ENCODE measurements at places on chromosomes 3 and 15.

- DNase-seq = no peak
Observed at GRCh38 chr3:170909129-170909903, 879 bp upstream of the EIF5A2 start.

DNA sequence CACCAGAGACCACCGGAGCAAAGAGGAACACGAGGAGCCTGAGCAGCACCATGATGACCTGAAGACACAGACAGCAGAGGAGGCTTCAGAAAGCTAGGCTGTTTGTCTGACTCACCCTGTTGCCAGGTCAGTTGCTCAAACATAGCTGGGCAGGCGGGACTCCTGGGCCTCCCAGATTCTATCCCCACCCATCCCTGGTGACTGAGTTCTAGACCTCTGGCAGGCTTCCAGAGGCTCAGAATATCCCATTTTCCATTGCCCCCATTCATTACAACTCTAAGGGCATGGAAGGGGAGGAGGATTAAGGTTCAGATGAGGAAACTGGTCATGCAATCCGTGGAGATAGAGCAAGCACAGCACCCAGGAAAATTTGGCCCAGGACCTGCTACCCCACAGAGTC is at the start of gene CDHR4:
Gene CDHR4, minus strand, starts transcription at position 113 of the 400 bp plus-strand sequence. Its CDS starts 61 bp downstream, at position 52.
- no peak for DNase-seq

GRCh38 chr3:32354362-32354778 is 37.3 kb upstream of the CMTM7 start:
- no peak for DNase-seq

DNA sequence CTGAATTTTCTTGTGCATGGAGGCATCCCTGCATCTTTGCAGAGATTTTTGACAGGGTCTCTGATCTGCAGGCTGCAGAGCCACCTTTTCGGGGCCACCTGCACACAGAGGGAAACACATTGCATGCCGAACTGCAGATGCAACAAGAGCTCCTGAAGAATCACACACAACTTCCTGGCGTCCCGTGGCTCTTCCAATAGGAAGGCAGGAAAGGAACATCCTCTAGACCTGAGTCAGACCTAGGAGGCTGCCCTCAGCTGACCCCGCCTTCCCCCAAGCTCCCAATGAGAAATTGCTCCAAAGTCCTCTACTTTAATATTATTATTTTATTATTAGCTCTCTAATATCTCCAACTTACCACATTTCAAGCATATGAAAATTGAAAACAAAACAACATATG is 213.2 kb upstream of the ARRDC4 start:
- no peak for DNase-seq

- DNase-seq = no peak
Observed at GRCh38 chr15:48423342-48423741, 92.1 kb downstream of the DUT start.

GRCh38 chr3:65836047-65836446 is 202.7 kb downstream of the MAGI1 start:
- DNase-seq = no peak

DNA sequence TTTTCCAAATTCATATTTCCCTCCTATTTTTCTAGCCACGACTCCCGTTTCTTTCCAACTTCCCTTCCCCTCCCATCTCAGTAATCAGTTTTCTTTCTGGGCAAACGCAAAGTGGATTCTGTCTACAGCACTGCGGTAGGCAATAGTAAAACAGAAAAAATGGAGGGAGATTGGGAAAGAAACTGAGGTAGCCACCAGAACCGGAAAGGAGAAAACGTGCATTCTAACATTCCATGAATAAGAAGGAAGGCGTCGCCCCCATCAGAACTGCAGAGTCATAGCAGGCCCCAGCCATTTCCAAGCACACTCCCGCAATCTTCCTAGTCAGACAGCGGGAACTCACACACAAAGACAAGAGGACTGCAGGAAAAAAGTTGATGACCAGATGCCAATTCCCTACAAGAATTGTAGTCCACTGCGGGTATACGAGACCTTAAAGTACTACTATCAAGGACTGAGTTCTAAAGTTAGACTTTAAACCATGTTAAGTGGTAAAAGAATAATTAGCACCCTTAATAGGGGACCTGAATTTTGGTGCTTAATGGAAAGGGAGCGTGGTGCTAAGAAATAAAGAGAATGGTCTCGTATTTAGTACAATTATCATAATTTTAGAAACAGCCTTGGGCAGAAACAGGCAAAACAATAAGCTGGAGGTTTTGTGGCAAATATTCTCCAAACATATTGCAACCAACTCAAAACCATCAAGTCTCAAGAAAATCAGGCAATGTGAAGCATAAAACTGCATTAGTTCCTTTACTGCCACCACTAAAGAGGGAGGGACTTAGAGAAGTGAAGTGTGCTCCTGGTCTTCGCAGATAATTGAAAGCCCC is 1.4 kb downstream of the PFN2 start:
- no peak for DNase-seq

DNA sequence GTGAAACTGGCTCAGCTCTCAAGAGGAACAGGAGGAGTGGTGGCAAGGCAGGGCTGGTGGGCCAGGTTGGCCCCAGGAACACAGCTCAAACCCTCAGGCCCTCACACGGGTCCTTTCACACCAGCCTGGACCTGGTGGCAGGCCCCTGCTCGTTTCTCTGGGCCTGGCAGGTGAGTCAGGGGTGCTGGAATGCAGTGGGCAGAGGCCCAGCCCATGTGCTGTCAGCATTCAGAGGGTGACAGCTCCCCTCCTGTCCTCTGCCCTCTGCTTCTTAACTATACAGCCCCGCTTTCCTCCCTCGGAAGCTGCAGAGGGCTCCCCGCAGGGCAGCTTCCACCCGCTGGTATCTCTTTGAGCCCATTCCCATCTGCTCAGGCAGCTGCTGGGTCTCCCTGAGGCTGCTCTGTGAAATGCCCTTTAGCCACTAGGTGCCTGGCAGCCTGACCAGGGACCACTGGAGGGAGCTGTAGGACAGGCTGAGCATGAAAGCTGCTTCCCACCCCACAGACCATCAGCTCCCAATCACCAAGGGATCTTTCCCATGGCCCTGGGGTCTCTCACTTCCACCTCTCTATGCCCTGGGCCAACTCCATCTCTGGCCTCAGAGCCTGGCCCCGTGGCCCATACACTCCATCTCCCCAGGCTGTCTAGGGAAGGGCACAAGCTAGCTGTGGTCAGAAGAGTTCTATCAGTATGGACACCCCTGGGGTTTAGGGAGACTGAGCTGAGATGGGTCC is 24.8 kb downstream of the SHF start:
- peak; percentile 16 for DNase-seq

- no peak for DNase-seq
Observed at GRCh38 chr3:126897943-126898342, 85.0 kb upstream of the PLXNA1 start.

DNA sequence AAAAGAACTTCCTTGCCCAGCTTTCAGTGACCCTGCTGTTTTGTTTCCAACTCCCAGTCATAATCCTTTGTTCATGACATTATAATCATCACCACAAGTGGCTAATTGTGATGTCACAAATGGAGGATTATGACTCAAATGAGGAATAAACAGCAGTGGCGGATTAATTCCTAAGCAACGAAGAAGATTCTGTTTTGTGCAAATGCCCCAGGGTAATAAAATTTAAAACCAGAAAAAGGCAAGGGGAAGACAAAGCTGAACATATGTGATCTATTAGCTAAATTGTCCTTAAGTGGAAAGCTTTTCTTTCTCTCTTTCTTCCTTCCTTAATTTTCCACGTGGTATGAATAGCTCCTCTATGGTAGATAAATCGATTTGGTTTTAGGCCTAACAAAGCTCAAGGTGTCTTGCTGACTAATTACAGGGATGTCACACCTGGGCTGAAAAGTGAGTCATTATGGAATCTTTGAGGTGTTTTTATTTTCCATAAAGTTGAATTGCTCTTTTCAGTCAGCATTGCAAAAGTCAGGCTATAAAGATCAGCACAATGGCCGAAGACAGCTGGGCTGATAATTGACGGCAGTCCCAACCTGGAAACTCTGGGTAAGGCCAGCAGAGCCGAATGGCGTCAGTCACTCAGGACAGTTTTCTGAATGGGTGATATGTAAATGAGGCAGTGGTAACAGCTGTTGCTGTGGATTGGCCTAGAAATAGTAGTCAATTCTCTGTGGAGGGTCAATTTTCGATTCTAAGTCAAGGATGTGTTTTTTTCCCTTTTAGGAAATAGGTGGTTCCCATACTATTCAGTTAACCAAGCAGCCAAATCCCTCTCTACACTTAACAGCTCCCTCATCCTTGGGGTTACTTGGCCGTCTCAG is 121.5 kb downstream of the PTPRG start:
- no peak for DNase-seq

GRCh38 chr3:172106037-172106954 is 66.9 kb downstream of the FNDC3B start:
- peak; percentile 26 for DNase-seq

GRCh38 chr3:195546130-195546560 is 3.0 kb upstream of the PPP1R2 start:
- no peak for DNase-seq

DNA sequence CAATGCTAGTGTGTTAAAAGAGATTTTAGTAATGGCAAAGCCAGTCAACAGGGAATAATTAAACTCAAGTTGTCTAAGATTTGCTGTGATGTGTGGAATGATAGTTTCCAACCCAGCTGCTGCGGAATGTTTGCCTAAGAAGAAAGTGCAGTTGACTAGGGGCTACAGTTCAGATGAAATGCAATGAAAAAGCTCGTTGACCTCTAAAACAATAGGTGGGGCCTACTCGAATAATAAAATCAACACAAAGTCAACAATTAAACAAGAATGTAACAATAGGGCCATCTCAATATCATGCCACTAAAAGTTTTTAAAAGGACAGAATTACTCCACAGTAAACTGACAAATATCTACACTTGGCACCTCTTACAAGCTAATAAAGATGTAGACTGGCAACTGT is 484.2 kb downstream of the MECOM start:
- no peak for DNase-seq

DNA sequence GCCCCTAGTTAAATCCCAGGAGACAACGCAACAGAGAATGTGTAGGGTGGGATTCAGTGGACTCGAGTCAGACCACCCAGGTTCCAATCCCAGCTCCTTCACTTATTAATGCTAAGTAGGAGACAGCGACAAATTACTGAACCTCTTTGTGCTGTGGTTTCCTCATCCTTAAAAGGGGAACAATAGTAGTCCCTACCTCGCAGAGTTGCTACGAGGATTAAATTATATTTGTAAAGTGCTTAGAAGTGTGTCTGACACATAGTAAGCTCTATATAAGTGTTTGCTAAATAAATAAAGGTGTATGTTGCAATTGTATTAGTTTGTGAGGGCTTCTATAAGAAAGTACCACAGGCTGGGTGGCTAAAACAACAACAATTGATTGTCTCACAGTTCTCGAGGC is 58.0 kb upstream of the PPARG start:
- no peak for DNase-seq

DNA sequence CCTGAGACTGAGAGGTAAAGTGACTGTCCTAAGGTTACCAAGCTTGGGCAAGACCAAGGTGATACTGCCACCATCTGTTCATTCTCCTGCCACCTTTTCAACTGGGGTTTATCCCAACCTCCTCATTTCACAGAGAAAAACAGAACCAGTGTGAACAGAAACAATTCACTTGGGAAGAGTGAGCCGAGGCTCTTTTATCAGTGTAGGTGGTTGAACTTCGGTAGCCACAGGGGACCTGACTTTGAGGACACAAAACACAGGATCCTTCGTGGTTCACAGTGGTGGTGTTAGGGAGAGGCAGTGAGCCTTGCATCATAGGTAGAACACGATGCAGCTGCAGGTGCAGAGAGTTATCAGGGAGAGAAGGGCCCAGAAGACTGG is 72.8 kb upstream of the ICE2 start:
- DNase-seq = no peak

DNA sequence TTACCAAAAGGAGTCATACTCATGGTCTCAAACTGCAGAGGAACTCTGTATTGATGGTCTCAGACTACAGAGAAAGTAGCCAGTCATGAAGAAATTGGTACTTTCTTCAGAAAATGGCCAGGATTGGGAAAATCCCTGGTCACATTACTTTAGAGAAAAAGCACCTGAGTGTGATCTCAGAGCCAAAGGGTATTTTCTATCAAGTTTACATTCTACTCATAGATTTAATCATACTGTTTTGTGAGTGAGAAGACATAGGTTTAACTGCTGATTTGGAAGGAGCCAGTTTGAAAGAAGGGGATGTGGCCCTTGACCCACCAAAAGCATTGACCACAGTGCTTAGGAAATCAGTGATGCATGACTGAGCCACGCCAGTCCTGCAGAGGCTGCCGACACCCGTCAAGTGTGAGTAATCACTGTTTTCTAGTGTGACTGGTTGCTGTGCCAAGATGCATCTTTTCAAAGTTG is 203.6 kb downstream of the AKAP13 start:
- DNase-seq = no peak

DNA sequence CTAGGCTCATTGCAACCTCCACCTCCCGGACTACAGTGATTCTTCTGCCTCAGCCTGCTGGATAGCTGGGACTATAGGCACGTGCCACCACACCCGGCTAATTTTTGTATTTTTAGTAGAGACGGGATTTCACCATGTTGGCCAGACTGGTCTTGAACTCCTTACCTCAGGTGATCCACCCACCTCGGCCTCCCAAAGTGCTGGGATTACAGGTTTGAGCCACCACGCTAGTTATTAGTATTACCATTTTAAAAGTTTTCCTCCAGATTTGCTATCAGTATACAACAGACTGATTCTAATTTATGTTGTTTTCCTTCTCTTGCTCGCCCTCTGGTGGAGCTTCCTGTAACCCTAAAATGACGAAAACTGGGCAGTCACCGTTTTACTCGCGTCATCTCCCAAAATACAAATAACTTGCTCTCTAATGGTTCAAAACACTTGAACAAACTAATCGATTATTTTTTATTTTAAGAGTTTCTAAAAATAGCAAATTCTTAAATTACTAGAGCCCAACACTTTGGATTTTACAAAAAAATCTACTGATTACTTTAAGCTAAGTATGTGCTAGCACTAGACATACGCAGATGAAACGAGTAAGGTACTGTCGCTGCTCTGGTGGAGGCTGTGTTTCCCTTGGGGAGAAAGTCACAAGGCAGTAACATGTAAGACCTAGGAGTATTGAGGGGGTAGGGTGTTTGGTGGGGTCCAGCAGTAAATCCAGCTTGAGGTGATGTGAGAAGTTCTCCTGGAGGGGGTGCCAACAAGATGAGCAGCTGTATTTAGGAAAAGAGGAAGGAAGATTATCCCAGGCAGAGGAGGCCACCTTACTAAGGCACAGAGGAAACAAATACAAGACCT is 203.3 kb downstream of the MBNL1 start:
- peak; percentile 64 for DNase-seq

- no peak for DNase-seq
Observed at GRCh38 chr3:56792193-56792592, 9.6 kb downstream of the ARHGEF3 start.

GRCh38 chr15:44082558-44083157 is 112.4 kb downstream of the FRMD5 start:
- DNase-seq = no peak

GRCh38 chr15:36599620-36600433 is 20.4 kb downstream of the CDIN1 start:
- no peak for DNase-seq

GRCh38 chr3:184715943-184716621 is 4.2 kb upstream of the MAGEF1 start:
- no peak for DNase-seq
